ENCODE measurements at places on chromosomes 7 and 10.
A peak's percentile ranks its signal among the peaks of the same experiment; 100 is the strongest.

DNA sequence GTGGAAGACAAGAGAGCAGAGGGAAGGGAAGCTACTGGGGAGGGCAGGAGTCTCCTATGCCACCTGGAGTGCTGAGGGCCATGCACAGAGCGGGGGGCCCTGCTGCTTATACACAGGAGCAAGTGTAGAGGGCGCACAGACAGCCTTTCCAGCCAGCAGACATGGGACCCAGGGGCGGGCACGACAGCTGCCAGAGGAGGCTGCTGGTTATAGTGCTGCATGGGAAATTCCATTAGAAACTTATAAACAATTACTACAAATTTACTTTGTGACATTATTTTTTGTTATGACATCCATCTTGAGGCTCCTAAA lies 90.5 kb downstream of the WDFY4 start:
- no peak for DNase-seq

DNA sequence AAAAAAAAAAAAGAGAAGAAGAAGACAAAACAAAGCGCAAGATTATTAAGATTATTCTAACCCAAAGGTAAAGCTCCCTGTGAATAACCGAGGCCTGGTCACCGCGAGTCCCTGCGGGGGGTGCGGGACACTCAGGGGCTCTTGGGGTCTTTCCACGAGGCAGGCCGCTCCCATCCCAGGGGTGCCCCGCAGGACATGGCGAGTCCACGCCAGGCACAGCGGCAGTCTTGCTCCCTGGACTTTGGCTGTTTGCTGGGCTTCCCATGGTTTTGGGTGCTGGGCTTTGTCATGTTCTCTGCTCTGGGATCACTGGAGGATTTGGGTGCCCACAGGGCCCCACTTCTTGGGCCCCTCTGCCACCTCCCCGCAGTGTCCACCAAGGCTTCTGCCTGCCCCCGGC lies 137.4 kb upstream of the TCERG1L start:
- DNase-seq, result peak; percentile 76

DNA sequence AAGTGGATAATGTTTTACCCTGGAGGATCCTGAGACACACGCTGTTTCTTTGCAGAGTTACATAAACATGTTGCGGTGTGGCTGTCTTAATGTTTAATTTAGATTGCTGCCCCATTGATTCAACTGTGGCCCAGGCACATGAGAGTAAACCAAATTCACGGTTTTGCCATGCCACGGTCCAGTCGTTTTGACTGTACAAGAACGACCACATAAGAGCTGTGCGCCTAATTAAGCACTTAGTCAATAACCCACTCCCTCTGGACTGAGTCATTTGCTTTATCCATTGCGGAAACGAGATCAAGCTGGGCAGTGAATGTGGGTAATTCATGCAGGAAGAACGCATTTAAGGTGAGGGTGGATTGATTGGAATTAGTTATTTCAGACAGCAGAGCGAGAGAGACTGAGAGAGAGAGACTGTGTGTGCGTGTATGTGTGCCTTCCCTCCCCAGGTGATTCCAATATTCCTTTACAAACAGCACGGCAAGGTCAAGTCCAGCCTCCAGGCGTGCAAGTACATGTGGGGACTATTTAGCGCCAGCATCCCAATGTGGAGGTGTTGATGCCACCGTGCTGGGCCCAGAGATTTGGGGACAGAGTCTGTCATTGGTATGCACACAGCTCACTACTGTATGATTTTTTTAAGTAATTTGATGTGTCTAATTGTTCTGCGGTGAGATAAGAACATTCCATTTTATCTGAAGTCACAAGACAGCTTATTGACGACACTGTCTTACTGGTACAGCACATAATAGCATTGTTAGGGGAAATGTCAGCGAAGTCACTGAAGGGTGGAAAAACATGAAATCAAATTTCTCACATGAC lies 8.4 kb upstream of the TEX36 start:
- DNase-seq, result no peak

DNA sequence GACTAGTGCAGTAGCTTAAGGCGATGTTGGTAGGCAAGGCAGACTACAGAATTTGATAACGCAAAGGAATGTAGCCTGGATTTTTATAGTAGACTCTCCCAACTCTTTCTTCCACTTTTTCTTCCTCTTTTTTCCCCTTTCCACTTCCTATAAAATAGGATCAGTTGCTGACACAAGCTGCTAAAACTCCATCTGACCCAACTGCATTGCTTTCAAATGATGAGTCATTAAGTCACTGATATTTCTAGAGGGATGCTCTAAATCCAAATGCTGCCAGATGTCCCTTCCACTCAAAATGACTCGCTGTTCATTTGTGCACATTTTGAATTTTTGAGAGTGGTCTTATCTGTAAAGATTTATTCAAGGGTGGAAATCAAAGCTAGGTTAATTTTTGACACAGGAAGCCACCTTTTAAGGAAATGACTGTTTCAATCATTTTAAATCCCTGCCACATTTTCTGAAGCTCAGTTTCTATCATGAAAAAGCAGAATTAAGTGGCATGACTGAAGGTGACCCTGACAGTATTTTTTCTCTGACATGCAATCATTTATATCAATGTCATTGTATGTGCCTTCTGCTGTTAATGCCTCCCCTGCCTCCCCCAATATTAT lies 25.8 kb upstream of the SFMBT2 start:
- DNase-seq, result no peak

DNA sequence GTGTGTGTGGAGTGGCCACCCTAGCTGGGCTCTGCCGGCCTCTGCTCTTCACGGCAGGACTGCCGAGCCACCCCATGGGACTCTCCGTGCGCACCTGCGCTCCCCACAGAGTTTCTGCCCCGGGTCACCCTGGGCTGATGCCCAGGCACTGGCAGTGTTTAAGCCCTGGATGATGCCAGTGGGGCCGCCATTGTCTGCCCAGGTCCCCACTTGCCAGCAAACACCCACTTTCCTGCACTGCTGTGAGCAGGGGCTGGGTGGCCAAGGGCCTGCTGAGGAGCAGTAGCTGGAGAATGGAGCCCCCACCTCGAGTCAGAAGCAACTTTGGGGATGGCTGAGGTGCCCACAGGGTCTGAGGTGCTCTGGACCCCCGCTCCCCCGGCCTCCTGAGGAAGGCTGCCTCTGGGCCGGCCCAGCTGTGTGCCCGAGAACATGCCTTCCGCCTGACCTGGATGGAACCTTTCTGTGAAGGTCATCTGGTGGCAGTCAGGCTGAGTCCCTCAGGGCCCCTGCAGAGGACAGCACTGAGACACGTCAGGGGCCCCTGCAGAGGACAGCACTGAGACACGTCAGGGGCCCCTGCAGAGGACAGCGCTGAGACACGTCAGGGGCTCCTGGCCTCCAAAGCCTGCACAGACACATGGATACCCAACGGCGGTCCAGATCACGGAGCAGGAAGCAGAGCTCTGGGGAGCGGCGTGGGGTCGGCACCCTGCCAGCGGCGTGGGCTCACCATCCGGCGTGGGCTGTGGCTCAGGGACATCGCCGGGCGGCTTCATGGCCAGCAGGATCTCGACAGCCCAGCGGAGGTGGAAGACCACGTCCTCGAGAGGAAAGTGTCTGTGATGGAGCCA lies 62.0 kb downstream of the CFAP46 start:
- no peak for DNase-seq

DNA sequence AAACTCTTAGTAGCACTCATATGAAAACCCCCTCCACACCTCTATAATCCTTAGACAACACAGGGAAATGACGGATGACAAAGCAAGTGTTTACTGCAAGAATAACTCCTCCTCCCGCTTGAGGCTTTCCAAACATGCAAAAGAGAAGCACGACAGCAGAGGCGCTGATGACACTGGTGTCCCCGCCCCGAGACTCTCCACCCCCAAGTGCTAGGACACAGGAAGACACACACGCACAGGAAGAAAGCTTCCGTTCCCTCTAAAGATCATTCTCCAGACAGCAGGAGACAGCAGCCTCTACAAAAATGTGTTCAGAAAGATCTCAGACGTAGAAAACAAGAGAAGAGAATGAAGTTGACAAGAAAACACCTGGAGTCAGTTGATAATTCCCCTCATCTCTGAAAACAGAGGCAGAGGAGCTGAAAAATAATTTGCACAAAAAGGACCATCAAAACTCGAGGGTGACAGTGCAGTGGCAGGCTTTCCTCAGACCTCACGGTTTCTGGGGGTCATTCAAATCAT lies 90.2 kb downstream of the DLG5 start:
- peak; percentile 93 for DNase-seq

DNA sequence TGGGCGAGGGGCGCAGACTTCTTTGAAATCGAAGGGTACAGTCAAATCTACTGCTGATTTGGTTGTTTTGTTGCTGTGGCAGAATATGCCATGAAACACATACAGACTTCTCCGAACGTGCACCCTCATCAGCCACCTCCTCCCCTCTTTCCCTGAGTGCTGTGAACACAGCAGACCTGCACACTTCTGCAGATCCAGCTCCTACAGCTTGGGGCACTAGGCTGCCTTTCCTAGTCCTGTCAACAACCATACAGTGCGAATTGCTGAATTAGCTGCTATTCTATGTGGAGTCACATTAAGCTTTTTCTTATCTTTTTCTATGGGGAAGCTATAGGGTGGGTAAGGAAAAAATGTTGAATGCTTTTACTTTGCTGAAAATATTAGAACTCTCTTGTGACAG lies 57.5 kb downstream of the COL17A1 start:
- no peak for DNase-seq

DNA sequence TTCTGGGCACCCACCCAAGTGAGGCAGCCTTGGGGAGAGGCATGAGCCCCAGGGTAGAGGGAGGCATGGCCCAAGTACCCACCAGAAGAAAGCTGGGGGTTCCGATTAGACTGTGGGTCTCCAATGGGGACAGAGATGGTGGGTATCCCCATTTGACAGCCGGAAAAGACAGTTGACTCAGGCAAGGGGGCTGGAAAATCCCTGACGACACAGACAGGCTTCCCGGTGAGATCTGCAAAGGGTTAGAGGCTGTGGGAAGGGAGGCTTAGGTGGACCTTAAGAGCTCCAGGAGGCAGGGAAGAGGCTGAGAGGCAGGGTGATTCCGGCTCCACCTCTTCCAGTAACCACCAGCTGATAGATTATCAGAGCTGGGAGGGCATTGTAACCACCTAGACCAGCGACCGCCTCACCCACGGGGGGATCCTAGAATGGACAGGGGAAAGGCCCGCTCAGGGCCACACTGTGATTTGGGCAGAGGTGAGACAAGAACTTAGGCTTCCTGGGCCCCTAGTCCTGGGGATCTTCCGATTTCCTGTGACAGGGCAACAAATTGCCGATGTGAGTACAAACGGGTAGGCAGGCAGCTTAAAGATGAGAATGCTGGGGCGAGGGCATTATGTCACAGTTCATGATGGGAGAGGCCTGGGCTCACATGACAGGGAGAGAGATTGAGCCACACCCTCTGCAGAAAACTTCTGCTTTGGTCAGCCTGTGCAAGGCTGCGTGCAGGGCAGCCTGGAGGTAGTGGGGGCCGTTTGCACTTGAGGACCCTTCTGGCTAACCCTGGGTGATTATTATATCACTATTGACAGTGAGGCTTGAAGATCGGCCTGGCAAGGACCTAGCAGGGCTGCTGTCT lies 5.4 kb downstream of the TBATA start:
- DNase-seq, result peak; percentile 49
